Central memory CD4-positive, alpha-beta T cell (primary cell): ENCODE measurements at places on chromosomes 2 and 18.

- DNase-seq, result no peak
Observed at GRCh38 chr2:212299333-212299732, 239.3 kb downstream of the ERBB4 start.

GRCh38 chr2:182432051-182432450, 5.2 kb upstream of the PDE1A start:
- no peak for DNase-seq

- DNase-seq, result peak; percentile 76
Observed at GRCh38 chr2:108533832-108534583, at the start of gene LIMS1. Gene LIMS1, plus strand, starts transcription at chr2:108534470. Its CDS starts 93 bp downstream, at chr2:108534563.

GRCh38 chr2:207847807-207848544, 78.3 kb upstream of the FZD5 start:
- no peak for DNase-seq

- no peak for DNase-seq
Observed at GRCh38 chr2:119683713-119684443, 4.9 kb downstream of the TMEM177 start.

- DNase-seq, result no peak
Observed at GRCh38 chr2:88999365-88999764, 307.9 kb downstream of the RPIA start.

GRCh38 chr2:46780801-46781445, 134.7 kb downstream of the MCFD2 start:
- DNase-seq, result no peak

- no peak for DNase-seq
Observed at GRCh38 chr18:5941890-5942289, 46.6 kb upstream of the TMEM200C start.

DNA sequence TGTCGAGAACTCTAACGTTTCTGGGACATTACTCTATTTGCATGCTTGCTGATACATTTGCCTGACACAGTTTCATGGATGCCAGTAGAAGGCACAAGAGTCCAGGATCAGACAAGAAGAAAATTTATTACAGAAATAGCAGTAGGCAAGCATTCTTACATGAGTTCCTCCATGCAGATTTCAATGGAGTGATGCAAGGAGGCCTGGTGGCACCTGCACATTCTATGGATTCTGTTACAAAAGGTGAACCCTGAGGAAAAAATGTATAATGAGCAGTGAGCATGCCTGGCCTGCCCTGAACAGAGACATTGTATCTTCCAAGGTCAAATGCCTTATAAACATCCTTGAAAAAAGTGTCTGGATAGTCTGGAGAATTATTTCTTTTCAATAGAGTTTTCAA, 142.9 kb downstream of the DSEL start:
- DNase-seq, result no peak

GRCh38 chr2:10036095-10036884, 7.1 kb upstream of the KLF11 start:
- peak; percentile 32 for DNase-seq

DNA sequence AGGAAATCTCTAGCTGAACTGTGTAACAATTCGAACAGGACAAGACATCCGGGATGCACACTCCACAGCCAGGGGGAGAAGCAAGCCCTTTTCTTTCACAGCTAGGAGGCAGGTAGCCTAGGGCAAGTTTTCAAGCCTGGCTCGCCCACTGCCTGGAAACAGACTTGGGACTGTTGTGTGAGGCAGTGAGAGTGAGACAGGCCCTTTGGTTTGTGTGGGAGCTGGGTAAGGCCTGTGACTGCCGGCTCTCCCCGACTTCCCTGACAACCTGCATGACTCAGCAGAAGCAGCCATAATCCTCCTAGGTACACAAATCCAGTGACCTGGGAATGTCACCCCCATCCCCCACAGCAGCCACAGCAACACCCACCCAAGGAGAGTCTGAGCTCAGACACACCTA, 179.7 kb downstream of the WDPCP start:
- DNase-seq, result no peak

DNA sequence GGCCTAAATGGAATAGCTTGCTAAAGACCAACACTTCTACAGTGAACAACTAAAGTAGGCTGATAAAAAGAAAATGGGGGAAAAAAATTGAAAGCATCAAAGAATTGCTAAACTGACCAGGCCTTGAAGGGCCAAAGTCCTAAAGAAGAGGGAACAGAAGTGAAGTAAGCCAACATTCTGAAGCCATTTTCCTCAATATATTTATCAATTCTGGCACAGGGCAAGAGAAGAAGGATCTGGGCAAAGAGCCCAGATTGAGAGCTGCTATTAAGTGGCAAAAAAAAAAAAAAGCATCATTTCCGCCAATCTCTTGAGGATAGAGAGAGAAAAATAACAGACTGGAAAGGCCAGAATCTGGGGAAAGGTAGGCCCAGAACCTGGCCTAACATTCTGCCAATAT, 25.7 kb downstream of the FANCL start:
- no peak for DNase-seq

DNA sequence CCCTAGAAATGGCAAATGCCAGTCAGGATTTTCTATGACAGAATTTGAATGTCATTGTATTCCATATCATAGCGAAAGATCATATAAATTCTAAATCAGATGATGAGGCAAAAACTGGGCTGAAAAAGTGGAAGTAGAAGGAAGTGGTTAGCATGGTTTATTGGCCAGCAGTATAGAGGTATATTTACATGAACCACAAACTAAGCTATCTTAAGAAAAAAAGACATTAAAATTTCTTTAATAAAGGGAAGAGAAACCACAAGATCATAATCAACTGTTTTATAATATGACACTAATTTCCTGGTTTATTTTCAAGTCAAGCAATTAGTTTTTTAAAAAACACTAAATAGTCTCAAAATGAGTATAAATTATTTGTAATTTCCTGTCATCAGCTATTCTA, 123.2 kb upstream of the LRP1B start:
- DNase-seq, result no peak

DNA sequence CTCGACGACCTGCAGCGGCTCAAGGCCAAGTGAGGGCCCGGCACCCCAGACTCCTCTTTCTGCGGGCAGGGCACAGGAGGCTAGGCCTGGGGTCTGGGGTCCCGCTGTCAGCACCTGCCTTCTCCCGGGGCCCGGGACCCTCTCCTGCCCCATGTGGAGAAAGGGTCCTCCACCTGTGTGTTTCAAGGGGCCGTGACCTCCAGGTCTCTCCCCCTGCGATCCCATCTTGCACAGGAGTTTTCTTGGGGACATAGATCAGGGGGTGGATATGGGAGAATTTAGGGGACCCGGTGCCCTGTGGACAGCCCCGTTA, 791 bp downstream of the DES start:
- no peak for DNase-seq

GRCh38 chr18:10381951-10382350, 72.5 kb upstream of the APCDD1 start:
- no peak for DNase-seq

GRCh38 chr2:13050764-13051163, 334.0 kb downstream of the TRIB2 start:
- no peak for DNase-seq

DNA sequence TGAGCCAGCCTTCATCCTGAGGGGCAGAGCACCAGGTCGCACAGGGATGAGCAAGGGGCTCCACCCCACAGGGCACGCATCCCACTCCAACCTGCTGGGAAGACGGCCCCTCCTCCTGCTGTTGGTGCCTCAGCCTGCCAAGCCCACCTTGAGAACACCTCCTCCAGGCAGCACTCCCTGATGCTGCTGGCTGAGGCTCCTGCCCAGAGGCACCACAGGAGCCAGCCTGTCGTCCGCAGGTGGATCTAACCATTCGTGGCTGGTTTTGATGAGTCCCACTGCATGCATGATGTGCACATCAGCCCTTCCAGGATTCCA, 58.4 kb downstream of the BIN1 start:
- DNase-seq, result no peak

- DNase-seq, result no peak
Observed at GRCh38 chr18:1371724-1372123, 467.1 kb downstream of the ADCYAP1 start.

DNA sequence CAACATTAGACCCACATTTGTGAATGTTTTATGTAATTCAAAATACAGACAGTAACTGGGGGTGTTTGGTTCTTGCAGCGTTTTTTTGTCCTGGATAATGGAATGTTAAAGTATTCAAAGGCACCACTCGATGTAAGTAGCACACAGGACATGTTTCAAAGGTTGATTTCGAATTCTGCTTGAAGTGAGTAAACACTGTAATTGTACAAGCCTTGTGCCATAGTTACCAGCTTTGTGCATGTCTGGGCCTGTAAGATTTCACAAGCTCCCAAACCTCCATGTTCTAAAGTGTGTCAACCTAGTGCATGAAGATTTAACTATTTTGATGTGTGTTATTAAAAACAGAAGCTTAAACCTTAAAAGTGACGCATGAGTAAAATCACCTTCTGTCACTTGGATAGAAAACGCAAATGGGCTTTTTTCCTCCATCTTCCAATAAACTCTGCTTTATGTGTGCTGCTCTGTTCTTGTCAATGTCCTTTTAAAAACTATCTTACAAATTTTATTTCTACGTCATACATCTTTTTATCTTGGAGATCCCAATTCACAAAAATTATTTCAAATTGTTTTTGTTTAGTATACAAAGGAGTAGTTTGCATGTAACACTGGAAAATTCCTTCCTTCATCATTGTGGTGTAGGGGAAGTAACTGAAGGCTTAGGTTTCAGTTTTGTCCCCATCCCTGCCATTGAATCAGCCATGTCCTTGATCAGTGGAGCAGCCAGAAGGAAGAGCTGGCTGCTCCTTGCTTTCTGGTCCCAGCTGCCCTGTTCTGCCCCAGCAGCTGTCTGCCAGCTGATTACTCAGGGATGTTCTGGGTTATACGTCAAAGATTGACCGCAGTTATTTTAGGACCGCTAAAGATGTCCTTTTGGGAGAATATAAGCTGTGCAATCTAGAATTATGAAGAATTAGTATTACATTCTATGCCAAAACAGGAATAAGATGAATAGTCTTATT, 119.2 kb downstream of the PRKRA start:
- DNase-seq, result no peak

DNA sequence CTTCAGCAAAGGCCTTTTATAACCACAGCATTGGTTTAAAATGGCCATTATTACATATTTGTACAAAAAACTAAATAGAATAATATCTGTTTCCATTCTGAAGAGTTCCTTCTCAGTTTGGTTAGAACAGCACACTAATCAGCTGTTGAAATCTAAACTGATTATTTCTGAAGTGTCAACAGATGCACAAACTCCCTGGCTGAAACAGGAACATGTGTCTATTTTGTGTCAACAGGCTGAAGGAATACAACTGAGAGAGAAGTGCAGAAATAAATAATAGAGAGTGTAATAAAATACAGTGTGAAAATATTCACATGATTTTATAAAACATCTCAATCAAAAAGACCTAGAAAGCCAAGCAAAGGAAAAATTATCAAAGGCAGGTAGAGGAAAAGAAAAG, 29.7 kb downstream of the IKZF2 start:
- no peak for DNase-seq

GRCh38 chr2:215526341-215526740, 90.5 kb upstream of the FN1 start:
- DNase-seq, result no peak

GRCh38 chr2:46981662-46982350, 66.2 kb upstream of the MCFD2 start:
- DNase-seq, result no peak

DNA sequence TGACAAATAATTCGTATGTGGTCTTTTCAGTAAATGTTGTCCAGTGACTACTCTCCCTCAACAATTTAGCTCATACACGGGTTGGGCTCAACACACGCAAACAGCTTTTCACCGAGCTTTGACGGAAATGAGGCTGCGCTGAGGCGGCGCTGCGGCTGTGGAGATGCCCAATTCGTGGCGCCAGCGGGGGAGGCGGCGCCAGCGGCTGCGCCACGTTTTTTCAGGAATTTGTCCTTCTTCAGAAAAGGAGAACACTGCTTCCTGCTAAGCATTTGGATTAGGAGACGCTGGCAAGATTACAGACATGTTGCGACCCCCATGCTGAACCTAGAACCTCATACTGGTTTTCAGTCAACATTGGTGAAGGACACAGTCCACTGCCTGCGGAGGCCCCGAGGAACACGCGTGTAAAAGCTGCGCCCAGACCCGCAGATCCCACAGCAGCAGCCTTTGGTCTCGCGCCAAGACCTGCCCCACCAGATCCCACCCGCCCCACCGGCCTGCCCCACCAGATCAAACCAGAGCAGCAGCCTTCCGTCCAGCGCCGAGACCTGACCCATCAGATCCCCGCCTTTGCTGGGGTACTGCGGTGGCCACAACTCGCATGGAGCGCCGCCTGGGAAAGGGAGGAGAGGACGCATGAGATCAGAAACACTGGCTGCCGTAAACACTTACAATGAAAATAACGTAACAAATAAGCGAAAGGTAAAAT, 173.8 kb downstream of the TMEM18 start:
- DNase-seq, result no peak

DNA sequence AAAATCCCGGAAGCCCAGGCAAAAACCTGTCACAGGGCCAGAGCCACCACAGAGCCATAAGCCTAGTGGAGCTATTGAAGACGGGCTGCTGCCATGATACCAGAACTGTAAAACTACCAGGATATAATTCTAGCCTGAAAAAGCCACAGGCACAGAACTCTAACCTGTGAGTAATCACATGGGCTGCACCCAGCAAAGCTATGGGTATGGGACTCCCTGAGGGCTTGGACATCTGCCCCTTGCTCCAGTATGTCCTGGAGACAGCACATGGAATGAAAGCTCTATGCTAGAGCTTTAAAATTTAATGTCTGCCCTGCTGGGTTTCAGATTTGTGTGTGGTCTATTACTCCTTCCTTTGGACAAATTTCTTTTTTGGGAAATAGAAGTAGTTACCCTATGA, 2183.6 kb upstream of the CELF4 start:
- DNase-seq, result no peak

DNA sequence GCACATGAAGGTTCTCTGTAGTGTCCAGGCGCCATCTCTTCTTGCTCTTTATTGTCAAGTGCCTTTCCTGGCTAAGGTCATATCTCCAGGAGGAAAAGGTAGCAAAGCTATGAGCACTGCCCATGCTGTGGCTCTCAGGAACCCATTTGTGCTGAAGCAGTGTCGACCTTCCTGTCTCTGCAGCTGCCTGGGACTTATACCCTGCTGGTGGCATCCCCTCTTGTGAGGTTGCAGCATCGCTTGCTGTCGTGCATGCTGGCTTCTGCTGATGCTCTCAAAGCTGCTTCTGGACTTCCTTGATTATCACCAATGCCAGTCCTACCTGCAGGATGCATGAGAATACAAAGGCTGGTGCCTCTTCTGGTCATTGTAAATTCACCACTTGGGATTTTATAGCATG, 22.1 kb upstream of the PTPN2 start:
- DNase-seq, result no peak

DNA sequence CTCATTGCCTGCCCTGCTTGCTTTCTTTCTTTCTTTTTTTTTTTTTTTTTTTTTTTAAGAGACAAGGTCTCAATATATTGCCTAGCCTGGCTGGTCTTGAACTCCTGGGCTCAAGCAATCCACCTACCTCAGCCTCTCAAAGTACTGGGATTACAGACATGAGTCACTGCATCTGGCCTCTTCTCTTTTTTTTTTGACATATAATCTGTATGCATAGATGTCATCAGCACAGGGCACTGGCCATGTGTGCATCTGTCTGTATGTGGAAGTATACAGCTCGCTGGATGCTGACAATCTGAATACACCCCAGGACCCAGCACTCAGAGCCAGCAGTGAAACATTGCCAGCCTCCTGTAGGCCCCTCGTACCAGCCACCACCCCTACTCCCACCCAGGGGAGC, 49.5 kb downstream of the TFCP2L1 start:
- no peak for DNase-seq

- DNase-seq, result peak; percentile 73
Observed at GRCh38 chr2:11829947-11830707, 83.7 kb downstream of the LPIN1 start.

GRCh38 chr2:64219149-64219548, 74.9 kb upstream of the PELI1 start:
- no peak for DNase-seq
